ENCODE measurements at places on chromosomes 3 and 15.
A peak's percentile ranks its signal among the peaks of the same experiment; 100 is the strongest.

DNA sequence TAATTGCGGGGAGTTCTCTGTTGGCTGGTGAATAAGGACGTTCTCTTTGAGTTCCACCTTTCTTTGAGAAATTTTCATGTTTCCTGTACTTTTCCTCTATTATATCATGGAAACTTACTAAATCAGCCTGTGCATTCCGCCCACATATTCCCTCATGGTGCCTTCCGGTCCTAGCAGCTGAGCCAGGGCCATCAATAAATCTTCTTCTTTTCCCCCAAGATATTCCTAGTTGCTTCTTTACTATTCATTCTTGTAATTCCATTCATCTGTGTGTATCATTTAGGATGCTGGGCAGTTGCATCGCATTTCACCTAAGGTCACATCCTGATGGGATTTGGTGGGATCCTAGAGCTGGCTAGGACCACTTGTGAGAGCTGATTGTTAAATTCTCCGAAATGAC lies 139.2 kb downstream of the RBMS3 start:
- no peak for DNase-seq

DNA sequence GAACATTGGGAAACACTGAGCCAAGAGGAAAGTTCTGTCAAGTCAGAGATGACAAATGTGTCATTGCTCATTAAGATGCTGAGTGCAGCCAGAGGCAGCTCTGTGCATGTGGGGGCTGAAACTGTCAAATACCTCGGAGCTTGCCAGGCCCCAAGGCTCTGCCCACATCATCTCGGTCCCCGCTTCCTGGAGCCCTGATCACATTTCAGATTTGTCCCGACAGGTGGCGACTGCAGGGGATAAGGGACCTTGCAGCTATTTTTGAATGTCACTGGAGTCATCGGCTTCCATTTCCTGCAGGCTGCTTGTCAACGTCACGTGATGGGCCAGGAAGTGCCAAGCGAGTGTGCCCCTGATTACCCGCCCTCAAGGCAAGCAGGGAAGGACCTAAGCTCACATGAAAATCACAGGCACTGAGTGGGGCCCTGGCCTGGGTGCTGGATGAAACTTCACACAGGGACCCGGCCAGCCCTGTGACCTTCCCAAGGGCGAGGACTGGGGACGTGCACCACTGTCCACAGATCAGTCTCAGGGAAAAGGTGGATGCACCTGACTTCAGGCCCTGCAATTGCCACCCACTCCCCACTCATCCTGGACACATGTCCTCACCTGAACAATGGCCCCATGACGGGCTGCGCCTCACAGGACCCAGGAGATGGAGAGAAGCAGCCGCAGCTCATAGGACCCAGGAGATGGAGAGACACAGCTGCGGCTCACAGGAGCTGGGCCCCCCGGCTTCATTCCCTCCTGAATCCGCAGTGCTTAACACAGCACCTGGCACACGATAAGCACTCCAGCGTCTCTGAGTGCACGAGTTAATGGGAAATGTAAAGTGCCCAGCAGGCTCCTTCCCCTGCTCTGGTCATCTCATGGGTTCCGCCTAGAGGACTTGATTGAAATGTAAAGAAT lies 73.4 kb downstream of the NUP210 start:
- peak; percentile 85 for DNase-seq

DNA sequence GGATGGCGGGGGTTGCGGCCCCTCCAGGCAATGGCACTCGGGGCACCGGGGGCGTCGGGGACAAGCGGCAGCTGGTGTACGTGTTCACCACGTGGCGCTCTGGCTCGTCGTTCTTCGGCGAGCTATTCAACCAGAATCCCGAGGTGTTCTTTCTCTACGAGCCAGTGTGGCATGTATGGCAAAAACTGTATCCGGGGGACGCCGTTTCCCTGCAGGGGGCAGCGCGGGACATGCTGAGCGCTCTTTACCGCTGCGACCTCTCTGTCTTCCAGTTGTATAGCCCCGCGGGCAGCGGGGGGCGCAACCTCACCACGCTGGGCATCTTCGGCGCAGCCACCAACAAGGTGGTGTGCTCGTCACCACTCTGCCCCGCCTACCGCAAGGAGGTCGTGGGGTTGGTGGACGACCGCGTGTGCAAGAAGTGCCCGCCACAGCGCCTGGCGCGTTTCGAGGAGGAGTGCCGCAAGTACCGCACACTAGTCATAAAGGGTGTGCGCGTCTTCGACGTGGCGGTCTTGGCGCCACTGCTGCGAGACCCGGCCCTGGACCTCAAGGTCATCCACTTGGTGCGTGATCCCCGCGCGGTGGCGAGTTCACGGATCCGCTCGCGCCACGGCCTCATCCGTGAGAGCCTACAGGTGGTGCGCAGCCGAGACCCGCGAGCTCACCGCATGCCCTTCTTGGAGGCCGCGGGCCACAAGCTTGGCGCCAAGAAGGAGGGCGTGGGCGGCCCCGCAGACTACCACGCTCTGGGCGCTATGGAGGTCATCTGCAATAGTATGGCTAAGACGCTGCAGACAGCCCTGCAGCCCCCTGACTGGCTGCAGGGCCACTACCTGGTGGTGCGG lies 1.9 kb downstream of the CHST2 start:
- DNase-seq = peak; percentile 75

DNA sequence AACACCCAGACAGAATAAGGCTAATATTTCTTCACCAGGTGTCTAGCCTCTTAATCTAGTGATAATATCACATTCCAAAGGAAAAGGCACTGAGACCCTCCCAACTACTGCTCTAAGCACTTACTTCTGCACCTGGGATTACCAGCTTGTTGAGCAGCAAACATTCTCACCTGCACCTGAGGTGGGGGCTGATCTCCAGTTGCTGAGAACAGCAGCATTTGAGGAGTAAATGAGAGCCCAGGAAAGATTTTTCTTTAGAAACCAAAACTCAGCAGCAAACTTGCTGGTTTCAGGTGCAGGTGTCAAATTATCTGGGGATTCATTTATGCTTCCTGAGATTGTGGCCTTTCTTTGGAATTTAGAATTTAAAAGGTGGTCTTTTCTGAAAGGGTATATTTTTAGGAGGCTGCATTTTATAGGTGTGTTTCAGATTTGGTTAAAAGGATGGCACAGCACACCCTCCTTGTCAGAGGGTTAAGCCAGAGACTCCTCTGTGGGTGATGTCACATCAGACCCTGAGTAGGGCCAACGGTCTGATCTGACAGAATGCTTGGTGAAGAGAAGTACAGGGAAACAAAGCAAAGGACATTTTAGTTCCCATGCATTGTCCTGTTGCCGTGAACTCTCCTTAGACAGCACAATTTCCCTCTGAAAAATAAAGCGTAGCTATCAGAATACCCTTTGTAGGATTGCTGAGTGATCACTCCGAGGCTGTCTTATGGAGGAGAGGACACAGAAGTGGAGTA lies 411.0 kb upstream of the ATP11B start:
- no peak for DNase-seq

GRCh38 chr15:61824291-61824690 lies 236.0 kb downstream of the VPS13C start:
- no peak for DNase-seq

GRCh38 chr3:186638259-186638658 lies 1.9 kb upstream of the FETUB start:
- DNase-seq = no peak

DNA sequence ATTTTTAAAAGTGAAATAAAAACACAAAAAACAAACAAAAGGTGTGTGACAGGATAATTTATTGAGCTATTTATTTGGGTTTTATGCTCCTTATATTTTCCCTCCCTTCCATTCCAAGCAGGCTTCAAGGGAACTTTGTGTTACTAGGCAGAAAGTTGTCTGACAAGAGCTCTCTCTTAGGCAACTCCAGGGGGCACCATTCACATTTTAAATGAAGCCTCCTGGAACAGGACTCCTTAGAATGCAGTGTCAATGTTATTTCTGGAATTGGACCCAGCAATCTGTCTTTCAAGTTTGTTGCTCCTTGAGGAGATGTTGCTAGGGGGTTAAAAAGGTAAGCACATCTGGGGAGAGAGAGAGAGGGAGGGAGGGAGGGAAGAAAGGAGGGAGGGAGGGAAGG lies 5.4 kb upstream of the RFX7 start:
- no peak for DNase-seq

DNA sequence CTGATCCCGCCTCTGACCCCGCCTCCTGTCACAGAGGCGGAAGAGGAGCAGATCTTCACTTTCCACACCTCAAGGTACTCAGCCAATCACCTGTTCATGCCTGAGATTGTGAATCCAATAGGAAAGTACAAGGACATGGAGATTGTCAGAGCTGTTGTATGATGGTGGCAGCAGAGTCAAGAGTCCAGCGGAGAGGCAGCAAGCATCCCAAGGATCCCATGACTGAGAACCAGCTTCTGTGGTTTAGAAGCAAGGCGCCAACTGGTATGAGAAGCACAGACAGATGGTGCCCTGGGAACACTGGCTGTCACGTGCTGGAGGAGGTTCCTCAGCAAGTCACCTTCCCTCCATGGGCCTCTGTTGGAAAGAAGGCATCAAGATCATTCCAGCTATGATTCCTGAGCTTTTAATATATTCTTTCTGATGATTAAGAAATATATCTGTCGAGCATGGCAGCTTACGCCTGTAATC lies 93.9 kb downstream of the CPN2 start:
- DNase-seq = no peak

- DNase-seq = no peak
These were observed 29.2 kb downstream of the MYO5A start for GRCh38 chr15:52499506-52499905.

GRCh38 chr3:20222274-20222673 lies 36.3 kb upstream of the SGO1 start:
- no peak for DNase-seq

DNA sequence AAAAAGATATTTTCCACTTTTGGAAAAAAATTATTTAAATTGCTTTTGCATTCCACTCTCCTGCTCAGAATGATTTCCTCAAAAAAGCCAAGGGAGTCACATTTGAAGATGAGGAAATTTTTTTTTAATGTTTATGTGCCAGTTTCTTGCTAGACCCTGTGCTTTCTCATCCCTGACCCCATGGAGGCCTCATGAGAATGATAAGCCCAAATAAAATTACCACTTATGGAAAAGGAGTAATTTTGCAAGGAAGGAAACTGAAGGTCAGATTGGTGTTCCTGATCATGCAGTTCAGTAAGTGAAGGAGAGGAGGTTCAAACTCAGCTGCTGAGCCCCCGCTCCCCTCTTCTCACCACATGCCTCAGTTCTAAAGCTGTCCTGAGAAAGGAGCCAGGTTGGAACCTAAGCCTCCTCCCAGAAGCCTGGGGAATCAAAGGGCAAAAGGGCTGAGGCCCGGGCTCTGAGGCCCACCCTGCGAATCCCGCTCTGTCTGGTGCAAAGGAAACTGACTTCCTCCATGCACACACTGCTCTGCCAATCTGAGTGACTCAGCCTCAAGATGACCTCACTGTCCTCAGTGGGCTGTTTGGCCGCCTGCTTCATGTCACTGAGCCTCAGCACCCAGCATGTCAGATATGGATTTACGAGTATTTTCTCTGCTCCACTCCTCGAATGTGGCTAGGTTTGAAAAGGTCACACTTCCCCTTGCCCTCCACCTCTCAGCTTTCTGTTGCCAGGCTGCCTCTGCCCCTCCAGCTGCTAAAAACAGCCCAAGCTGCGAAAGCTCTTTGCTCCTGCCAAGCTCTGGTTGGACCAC lies 56.9 kb upstream of the FLNB start:
- DNase-seq = no peak

- DNase-seq = no peak
These were observed 116.5 kb downstream of the TNIK start for GRCh38 chr3:171343693-171344092.

GRCh38 chr15:59958288-59958687 lies 45.8 kb upstream of the FOXB1 start:
- no peak for DNase-seq

- no peak for DNase-seq
These were observed 558.5 kb downstream of the FOXP1 start for GRCh38 chr3:71025010-71025409.

GRCh38 chr3:134381831-134382442 lies 7.7 kb upstream of the AMOTL2 start:
- DNase-seq = no peak

DNA sequence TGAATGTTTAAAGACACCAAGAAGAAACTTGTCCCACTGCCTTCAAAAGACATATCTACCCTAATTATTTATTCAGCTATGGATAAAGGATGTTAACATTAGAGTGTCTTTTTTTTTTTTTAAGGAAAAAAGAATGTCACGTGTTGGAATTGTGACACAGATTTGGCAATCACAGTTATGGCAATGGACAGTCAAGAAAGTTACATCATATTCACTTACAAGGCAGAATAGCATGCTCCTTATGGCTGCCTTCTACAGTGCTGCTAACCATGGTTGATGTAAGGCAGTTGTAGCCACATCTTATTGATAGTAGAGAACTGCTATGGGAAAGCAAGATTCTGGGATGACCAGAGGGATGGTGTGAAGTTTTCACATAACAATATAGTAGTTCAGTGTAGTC lies 128.8 kb upstream of the ZBTB20 start:
- DNase-seq = no peak
